ENCODE measurements at places on chromosomes 3 and 15.

DNA sequence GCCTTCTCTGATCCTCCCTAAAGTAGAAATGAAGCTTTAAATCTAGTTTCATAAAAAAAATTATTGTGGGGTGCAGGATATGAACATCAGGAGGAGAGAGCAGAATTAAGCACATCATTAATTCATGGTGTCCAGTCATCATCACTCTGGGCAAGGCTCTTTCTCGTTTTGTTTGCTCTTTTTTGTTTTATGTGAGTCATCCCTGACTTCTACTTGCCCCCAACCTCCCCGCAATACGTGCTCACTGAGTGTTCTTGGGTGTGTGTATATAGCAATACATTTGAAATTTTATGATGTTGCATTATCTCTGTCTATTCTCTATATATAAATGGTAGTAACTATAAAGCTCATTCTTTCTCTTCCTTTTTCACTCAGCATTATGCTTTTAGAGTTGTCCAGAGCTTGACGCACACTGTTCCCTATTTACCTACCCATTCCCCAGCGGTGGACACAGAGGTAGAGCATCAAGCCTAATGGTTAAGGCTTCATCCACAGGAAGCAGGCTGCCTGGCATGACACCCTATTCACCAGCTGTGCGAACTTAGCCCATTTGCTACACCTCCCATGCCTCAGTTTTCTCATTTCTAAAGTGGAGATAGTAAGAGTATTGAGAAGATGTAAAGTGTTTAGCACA is 72.3 kb downstream of the CD200R1L start:
- peak; percentile 36 for DNase-seq

GRCh38 chr15:48898032-48898431 is 20.1 kb downstream of the EID1 start:
- DNase-seq, result no peak

DNA sequence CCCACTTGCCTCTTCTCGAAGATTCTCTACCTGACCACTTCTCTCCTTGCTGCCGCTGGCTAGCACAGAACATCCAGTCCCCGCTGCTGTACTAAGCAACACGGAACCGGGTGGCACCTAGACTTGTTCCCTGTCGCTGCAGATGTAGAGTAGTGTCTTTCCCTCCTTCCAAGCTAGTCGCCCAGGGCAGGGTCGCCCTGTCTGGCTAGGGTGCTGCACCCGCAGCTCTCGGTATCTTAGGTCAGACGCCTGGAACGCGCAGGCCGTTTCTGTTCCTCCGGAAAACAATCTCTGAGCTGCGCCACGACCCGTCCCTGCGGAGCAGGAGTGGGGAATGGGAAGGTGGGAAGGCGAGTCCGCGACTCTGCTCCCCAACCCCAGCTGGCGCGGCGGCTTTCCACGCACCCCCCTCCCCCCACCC is 758 bp upstream of the SNX33 start:
- no peak for DNase-seq

DNA sequence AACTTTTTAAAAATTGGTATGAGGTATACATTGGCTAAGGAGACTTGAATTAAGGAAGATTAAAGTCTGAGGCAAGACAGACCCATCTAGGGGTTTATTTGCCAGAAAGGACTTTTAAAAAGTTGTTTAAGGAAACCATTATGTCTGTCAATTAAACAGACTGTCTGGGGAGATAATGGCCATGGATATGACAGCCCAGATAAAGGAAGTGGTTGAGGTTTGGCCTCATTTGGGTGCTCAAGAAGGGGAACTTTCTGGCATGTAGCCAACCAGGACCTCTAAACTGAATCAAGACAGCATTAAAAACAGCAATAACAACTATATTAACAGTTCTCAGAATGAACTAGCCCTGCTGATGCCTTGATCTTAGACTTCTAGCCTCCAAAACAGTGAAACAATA is 9.9 kb upstream of the CD200R1L start:
- DNase-seq, result no peak

DNA sequence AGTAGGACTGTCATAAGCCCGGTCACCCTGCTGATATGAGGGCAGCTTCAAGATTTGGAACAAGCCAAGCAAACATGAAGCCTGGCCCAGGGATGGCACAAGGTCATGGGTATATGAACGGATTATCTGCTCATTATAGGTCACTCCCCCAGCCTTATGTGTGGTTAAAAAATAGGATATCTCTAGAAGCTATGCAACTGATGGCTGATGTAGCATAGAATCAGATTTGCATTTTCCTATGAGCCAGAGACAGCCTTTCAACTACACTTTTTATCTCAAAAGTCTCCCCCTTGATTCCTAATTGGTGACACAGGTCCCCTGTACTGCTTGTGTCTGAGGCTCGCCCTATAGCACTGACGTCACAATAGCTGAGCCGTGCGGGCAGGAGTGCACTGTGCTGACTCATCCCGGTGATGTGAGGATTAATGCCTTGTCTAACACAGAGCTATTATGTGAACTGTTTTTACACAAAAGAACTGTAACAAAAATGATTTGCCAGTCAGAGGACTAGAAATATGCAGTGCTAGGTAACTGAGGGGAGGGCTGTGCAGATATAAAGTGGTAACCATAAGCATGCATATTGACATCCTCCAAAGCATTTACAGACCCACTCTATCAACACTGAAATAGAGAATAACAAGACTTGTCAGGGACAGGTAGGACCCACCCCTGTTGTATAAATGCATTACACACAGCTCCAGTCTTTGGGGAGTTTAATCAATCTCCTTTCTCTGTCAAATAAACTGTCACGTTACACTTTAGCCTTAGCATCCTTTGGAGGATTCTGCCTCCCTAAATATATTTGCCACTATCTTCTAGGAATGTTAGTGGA is 204.9 kb downstream of the TIGIT start:
- peak; percentile 25 for DNase-seq

- no peak for DNase-seq
These were observed 85.8 kb downstream of the LINGO1 start for GRCh38 chr15:77546870-77547269.

GRCh38 chr15:68986322-68986721 is 28.2 kb upstream of the NOX5 start:
- no peak for DNase-seq

- no peak for DNase-seq
These were observed 57.8 kb upstream of the FAM3D start for GRCh38 chr3:58724336-58724735.

GRCh38 chr15:42048080-42048820 is 27.4 kb upstream of the PLA2G4E start:
- DNase-seq, result no peak

GRCh38 chr3:98966434-98966833 is 64.9 kb upstream of the DCBLD2 start:
- no peak for DNase-seq

DNA sequence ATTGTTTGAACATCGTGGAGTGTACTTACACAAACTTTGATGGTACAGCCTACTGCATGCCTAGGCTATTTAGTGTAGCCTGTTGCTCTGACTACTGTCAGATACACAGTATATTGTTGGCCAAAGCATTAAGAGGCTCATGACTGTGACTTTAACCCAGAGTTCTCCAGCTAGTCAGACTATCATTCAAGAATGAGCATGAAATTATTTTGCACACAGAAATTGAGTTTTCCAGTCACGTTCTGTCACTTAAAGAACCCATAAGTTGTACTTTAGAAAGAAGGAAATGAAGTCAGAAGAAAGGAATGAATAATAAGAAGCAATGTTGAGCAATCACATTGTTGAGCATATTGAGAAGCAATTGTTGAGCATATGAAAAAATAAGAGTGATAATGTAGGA is 37.6 kb upstream of the SLC22A13 start:
- no peak for DNase-seq

DNA sequence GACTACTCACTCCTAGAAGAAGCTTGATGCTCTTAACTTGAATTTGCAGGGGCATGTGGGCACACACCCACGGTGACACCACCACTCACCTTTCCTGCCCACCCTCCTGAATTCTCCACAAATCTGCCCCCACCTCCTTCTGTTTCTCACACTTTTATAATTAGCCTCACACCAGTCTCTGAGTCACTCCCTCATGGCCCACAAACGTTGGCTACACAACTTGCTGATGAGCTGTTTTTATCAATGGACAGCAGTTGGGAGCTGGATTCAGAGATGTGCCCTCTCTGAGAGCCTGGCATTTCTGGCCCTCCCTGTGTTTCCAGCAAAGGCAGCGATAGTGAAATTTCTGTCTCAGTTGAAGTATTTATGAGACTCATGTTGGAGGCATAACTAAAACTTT is 1.3 kb downstream of the COLQ start:
- DNase-seq, result no peak

DNA sequence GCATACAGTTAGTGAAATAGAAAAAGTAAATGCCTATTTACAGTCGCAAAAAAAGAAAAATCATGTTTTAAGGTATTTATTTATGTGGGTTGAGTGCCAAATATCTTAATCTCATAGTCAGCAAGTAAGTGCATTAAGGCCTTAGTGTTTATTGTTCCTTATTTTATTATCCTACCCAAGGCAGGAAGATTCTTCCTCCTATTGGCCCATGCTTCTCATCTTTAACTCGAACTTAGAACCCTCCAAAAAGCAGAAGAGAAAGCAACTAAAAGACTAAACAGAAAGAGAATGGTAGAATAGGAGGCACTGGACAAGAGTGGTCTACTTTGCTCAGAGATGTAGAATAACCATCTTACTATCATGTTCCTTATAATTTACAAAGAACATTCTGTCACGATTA is 7.5 kb downstream of the RFX7 start:
- no peak for DNase-seq

GRCh38 chr3:171984883-171985282 is 54.5 kb upstream of the FNDC3B start:
- no peak for DNase-seq

DNA sequence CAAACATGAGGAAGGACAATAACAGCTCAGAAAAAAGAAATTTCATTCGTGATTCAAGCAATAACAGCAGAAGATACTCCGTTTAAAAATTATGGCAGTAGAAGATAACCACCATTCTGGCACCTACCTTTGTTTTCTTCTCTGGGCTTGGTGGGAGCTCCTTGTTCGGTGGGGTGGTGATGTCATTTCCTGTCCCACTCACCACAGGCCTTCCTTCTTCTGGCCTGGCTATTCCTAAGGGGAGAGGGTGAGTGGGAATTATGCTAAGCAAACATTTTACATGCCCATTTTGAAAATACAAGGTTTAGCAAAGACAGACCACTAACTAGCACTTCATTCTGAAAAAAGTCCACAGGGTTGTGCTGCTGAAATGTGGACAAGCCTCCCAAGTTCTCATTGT is 74.4 kb downstream of the DHX30 start:
- DNase-seq, result no peak

DNA sequence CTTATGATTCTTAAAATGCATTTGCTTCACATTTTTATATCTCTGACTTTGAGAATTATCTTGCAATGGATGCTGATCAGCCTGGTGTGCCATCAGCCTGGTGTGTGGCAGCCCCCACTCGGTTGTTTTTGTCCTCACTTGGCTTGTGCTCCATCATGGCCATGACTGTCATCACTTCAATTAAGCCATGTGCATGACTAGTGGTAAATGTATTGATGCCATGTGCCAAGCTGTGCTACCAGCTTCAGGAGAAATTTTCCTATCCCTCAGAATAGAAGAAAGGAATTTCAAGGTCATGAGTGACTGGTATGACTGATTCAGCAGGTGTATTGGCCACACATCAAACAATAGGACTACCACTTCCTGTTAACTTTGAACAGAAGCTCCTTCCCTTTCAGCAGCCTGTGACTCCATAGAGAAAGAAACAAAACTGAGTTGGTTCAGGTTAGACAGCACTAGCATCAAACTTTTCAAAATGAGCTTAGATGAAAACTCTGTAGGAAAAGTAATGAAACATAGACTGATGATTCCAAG is 251.7 kb downstream of the GRM7 start:
- DNase-seq, result no peak

DNA sequence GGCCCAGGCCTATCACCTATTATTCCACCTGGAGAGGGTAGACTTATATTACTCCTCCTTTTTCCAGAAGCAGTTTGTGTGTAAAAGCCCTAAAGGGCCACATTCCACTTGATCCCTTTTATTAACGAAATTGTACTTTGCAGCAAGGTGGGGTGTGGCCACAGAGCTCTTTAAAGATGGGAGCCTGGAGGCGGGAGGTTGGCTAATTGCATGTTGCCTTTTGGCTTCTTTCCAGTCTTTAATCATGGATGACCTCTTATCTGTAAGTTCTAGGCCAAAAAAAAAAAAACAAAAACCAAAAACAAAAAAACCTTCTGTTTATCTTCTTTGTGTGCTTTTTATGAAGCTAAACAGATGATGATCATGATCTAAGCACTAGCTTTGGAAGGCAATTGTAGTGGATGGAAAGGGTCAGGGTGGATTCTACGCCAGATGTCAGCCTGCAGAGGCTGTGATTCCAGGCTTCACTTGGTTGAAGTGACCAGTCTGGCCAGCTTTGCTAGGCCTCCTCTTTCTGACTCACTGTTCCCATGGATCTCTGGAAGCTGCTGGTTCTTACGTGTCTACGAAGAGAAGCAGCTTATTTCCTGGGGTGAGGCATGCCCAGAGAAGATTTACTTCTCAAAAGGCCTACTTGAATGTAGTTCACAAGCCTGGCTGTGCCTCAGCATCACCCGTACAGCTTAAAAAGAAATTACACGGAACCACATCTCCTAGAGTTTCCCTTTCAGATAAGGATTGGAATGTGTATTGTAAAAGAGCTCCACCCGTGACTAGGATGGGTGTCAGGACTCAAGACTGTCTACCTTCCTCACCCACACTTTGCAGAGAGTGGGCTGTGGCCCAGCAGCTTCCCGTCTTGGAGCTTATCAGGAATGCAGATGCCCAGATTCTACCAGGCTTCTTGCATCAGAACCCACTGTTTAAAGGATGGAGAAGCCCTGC is 330.9 kb upstream of the C2CD4B start:
- DNase-seq, result peak; percentile 11

DNA sequence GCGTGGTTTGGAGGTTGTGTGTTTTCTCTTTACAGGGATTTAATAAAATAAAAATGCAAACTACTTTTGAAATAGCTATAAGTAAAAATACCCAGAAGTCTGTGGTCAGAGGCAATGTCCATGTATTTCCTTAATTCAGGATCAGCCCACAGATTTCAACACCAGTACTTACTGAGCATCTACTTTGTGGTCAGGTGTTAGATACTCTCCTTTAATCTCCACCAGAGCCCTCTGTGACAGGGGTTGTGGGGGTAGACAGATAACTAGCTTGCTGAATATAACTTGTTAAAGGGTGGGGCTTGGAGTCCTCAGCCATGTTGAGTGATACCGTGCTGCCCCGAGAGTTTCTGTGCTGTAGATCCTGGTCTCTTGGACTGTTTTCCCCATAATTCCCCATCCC is 244.1 kb upstream of the NR2E3 start:
- no peak for DNase-seq

GRCh38 chr3:143092191-143092590 is 27.4 kb upstream of the CHST2 start:
- no peak for DNase-seq

DNA sequence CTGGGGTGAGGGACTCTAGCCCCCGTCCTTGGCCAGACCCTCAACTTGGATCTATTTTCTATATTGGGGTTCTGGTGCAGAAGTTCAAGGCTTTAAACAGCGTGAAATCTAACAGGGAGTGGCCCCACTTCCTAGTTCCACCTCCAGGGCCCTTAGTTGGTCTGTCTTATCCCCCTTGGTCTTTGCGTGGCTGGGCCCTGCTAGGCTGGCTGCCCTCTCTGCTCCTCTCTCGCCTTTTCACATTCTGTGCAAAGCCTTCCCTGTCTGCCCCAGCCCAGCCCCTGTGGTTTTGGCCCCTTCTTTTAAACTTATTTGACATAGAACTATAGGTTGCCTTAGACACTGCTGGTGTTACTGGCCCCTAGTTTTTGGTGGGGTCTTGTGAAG is 5.6 kb downstream of the PPCDC start:
- no peak for DNase-seq

GRCh38 chr3:56321892-56322291 is 146.4 kb downstream of the ERC2 start:
- no peak for DNase-seq

GRCh38 chr3:164533275-164533674 is 545.0 kb downstream of the SI start:
- no peak for DNase-seq

Measured in keratinocyte (primary cell).